ENCODE measurements at places on chromosomes 13 and 19.

- no peak for DNase-seq
Observed at GRCh38 chr13:106560821-106561220, 7.1 kb downstream of the ARGLU1 start.

DNA sequence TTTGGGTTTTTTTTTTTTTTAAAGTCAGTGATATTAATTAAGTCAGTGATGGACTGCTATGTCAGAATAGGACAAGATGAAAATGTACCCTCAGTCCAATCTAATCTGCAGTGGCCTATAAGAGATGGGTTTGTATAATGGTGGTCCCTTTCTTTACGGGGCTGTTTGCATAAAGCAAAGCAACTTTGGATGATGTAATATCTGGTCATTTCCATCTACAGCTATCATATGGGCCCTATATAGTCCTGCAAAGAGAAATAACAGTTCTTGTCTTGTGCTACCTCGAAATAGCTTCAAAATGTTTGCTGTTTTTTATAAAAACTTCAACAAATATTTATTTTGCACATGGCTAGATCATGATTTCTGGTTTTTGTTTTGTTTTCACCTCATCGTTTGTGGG lies 20.2 kb upstream of the POMP start:
- no peak for DNase-seq

DNA sequence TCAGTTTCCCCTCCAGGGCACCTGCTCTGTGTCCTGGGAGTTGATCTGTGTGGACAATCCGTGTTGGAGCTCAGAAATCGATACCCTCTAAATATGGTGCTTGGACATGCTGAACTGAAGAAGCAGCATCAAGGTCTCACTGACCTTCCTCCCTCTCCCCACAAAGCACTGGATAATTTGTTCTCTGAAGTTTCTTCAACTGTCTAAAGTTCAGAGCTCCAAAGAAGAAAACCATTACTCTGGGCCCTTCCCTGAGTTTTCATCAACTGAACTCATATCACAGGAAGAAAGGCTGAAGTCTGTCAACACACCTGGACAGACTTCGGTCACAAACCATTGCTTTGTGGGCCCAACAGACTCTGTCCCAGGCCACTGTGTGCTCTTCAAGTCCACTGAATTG lies 132.1 kb downstream of the RGCC start:
- DNase-seq: no peak

DNA sequence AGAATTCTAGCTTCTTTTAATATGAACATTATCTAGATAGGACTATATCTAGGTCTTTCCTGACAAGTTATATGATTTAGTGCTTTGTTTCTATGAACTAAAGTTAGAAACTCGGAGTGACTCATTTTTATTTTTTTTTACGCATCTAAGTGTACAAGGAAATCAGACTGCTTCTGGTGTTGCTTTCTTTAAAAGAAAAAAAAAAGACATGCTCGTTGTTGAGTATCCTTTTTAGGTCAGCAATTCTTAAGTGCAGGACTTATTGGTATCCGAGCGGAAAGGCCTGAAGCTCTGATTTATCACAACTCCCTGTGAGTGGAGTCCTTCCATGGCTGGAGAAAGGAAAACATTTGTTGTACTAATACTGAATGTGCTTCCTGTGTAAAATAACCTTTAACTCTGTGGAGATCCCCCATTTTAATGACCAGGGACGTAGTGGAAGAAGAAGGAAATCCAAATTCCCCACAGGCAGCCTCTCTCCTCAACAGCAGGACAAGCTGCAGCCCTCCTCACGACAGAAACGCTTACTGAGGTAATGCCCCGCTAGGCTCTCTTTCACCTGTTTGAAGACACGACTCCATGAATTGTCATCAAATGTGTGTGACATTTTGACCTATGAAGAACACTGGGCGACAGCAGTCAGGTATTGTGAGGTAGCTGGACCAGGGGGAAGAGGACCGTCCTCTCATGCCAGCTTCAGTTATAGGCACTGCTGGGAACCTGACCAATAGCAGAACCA lies 17.9 kb upstream of the POMP start:
- DNase-seq: no peak

- DNase-seq: no peak
Observed at GRCh38 chr19:41159881-41160280, 33.1 kb upstream of the CYP2S1 start.

Measured in HL-60 (cell line).